ENCODE measurements at places on chromosomes 12 and 14.

DNA sequence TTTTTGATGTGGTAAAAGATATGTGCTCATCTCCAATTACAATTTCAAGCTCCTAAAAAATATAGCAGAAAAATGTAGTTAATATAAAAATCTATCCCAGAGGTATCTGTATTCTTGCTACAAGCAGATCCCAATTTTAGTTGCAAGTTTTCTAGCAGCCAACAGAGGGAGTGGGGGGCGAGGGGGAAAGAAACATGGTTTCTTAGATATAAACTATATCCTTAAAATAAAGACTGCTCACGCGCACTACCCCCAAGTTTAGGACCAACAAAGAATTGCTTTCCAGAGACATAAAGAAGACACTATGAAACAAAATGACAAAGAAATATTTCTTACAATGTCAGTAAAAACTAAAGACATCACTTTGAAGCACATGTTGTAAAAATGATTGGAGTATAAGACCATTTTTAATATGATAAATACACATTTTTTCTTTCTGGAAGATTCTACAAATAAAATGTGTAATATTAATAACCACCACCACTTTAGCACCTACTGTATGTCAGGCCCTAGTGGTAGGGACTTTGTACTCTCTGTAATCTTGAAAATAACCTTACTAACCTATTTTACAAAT, 5.4 kb downstream of the MAGOHB start:
- no peak for DNase-seq

DNA sequence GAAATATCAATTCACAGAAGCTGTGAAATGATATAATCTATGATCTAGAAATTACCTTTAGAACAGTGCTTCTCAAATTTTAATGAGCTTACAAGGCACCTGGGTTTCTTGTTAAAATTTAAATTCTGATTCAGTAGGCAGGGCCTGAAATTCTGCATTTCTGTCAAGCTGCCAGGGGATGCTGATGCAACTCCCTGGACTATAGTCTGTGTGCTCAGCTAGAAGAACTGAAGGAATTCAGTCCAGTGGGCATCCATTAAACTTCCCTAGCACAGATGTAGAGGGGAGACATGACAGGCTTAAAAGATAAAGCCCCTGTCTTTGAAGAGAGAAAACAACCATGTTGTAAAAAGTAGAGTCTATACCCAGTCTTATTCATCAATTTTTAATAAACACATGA, 441.8 kb downstream of the TMTC2 start:
- no peak for DNase-seq

DNA sequence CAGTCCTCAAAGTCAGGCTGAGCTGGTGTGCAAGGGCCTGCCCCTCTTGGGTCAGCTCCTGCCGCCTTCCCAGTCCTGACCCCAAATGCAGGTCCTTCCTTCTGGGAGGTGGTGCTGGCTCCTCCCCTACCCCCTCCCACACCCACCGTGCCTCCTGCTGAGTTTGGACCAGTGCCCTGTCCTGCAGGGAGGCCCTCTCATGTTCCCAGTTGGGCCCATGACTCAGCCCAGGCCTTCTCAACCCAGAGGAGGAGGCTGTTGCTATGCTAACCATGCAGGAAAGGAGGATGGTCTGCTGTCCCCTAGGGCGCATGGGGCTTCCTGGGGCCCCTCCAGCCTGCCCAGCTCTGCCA, 4.4 kb downstream of the ZBTB42 start:
- no peak for DNase-seq

GRCh38 chr14:105849933-105850626, 323.7 kb downstream of the TMEM121 start:
- no peak for DNase-seq

Measured in esophagus squamous epithelium (tissue), 5 donors.